ENCODE measurements at places on chromosomes 12 and 14.
A peak's percentile ranks its signal among the peaks of the same experiment; 100 is the strongest.

GRCh38 chr14:67623114-67623513 lies 3.4 kb downstream of the ARG2 start:
- no peak for DNase-seq

GRCh38 chr14:81273961-81274575 lies 53.3 kb upstream of the GTF2A1 start:
- DNase-seq: no peak

DNA sequence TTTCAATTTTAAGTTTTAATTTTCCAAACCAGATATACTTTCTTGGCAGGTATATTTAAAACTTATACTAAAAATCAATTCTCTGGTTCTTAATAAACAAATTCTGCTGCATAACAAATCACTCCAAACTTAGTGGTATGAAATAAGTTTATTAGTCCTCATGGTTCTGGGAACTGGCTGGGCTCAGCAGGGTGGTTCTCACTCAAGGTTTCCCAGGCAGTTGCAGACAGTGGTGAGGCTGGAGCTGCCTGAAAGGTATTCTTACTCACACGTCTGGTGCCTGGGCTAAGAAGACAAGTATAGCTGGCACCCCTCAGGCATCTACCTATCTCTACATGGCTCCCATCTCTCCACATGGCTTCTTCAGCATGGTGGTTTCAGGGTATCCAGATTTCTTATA lies 308.2 kb upstream of the CCDC196 start:
- no peak for DNase-seq

- DNase-seq: no peak
Observed at GRCh38 chr12:131773582-131774221, 54.5 kb upstream of the MMP17 start.

GRCh38 chr12:101698800-101699347 lies 1.4 kb downstream of the CHPT1 start:
- no peak for DNase-seq

GRCh38 chr12:129886541-129886940 lies 17.3 kb downstream of the TMEM132D start:
- DNase-seq: no peak

DNA sequence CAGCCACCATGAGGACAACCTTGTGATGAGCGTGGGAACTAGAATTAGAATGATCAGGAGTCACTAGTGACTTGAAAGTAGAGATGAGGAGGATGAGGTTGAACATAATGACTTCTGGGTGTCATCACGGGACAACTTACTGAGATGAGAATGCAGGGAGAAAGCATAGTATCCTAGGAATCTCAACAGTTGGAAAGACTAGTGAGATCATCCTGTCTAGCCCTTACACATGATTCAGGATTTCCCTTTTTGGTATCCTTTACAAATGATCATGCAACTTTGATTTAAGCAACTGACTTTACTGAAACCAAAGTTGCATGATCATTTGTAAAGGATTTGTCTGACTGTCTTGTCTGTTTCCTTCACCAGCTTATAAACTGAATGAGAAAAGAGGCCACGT lies 51.8 kb upstream of the HIF1A start:
- DNase-seq: no peak

DNA sequence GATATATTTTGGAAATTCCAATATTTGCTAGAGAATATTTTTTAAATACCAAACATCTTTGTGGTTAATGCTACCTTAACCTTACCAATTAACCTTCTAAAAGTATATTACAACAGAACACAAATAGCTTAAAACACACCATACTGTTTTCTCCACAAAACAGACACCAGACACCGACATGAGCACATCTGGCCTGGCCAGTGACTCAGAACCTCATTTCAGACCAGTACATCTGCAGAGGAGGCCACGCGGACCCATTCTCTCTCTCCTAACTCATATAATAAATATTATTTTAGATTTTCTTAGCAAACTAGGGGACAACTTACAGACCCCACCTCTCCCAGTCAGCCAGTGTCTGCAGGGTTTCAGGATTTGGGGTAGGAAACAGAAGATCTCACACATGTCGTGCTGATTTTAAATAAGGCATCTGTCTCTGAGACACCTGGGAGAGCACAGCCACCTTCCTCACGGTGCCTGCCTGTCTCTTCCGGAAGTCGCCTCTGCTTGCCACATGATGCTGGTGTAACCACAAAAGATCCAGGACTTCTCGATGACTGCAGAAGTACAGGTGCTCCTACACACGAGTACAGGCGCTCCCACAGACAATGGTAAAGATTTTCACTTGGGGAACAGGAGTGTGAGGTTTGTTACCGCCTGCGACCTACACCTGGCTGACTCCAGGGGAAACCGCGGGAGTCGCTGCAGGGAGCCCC lies 9.7 kb upstream of the ANKLE2 start:
- DNase-seq: no peak

DNA sequence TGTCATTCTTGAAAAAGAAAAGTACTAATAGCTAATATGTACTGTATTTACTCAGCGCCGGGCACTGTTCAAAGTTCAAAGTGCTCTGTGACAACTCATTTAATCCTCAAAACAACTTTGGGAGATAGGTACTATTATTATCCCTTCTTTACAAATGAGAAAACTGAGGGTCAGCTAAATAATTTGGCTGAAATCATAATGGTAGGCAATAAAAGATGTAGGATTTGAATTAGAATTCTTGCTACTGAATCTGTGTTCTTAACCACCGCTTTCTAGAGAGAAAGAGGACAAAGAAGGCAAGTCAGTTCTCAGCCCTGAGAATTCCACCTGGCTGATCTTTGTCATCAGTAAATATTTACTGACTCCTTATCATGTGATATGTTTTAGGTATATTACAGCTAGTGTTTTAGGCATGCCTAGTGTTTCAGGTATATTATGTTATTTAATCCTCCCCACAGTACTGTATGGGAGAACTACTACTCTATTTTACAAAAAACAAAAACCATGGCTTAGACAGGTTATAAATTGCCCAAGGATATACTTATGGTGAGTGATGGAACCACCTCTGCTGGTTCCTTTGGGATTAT lies 205.7 kb upstream of the GZMB start:
- no peak for DNase-seq

- no peak for DNase-seq
Observed at GRCh38 chr12:43008953-43009845, 419.7 kb upstream of the PRICKLE1 start.

DNA sequence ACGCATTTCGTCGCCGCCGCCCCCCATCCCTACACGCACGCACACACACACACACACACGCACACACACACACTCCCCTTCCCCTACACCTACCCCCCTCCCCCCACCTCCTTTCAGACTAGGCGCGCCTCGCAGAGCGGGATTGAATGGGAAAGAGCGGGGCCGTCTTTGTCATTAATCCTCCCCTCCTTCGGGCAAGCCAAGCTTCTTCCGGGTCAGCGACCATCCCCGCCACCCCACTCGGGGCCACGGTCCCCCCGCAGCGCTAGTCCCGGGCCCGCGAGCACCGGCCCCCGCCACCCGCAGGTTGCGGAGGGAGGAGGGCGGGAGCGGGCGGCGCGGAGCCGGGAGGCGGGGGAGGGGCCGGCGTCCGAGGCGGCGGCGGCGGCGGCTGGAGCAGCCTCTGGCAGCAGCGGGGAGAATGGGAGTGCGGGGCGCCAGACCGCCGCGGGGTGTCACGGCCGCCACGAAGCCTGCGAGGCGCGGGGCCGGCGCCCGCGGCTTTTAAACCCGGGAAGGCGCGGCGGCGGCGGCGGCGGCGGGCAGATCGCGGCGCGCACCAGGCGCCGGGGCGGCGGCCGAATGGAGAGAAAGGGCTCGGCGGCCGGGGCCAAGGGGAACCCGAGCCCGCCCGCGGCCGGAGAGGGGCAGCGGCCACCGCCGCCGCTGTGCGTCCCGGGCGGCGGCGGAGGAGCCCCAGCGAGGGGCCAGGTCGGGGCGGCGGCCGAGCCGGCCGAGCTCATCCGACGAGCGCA lies at the start of gene TTC9:
Gene TTC9 (plus strand): TSS at position 369 of the 755 bp plus-strand sequence. CDS start 214 bp downstream, at position 583.
- no peak for DNase-seq

DNA sequence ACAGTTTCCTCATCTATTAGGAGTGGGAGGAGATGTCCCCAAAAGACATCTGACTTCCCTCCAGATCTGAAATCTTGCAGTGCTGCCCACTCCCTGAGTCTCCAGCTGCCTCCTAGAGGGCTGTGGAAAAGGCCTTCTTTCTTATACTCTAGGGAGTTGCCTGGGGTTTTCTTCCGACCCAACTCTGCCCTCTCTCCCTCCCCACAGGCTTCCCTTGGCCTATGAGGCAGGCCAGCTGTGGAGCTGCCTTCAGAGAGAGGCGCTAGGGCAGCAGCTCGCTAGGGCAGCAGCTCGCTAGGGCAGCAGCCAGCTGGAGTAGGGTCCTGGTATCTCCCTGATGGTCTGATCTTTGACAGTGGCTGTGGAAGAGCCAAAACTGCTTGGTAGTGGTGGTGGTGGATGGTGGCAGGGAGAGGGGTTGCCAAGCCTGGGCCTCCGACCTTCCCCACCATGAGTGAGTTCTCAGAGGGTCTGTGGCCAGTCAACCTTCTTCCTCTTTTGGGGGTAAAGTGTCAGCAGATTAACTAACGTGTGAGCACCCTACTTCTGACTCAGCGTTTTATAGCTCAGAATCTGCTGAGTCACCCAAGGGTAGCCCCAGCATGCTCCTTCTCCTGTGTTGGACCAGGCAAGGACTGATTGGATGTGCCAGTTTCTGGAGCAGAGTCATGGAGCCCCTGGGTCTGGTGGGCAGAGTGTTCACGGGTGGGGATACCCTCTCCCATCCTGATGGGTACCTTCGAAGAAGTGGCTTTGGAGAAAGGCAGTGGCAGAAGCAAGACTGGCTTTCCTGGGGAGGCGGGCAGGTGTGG lies 2.3 kb downstream of the SLC48A1 start:
- no peak for DNase-seq

DNA sequence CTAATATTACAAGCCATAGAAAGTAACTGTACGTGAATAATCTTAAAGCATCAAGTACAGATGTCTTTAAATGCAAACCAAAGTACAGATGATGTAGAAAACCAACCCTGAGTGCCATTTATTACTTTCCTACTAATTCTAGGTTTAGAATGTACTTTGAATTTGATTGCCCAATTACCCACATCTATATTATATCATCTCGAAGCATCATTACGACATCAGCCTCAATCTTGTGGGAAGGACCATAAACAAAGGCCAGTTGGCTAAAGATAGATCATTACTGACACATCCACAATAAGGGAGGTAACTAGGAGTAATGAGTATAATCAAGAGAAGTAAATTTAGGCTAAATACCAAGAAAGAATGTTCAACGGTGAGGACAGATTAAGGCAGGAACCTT lies 478.9 kb downstream of the BCAT1 start:
- no peak for DNase-seq

- no peak for DNase-seq
Observed at GRCh38 chr12:113146999-113147398, 2.5 kb upstream of the CFAP73 start.

DNA sequence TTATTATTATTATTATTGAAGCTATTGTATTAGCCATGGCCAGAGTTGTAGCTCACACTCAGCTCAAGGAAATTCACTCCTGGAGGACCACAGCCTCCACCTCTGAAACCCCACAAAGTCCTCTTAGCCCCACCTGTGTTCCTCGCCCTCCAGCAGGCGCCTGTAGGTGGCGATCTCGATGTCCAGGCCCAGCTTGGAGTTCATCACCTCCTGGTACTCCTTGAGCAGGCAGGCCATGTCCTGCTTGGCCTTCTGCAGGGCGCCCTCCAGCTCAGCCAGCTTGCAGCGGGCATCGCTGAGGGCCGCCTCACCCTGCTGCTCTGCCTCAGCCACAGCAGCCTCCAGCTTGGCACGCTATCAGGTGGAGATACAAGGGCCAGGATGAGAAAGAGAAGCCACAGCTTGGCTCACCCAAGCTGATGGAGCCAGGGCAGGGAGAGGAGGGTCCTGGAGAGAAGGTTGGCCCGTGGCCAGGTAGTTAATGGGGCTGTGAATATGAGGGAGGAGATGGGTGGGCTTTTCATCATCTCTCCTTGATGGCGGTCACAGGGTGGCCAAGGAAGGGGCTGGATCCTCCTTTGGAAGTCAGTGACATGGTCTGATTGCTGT lies 5.1 kb downstream of the KRT85 start:
- DNase-seq: no peak

DNA sequence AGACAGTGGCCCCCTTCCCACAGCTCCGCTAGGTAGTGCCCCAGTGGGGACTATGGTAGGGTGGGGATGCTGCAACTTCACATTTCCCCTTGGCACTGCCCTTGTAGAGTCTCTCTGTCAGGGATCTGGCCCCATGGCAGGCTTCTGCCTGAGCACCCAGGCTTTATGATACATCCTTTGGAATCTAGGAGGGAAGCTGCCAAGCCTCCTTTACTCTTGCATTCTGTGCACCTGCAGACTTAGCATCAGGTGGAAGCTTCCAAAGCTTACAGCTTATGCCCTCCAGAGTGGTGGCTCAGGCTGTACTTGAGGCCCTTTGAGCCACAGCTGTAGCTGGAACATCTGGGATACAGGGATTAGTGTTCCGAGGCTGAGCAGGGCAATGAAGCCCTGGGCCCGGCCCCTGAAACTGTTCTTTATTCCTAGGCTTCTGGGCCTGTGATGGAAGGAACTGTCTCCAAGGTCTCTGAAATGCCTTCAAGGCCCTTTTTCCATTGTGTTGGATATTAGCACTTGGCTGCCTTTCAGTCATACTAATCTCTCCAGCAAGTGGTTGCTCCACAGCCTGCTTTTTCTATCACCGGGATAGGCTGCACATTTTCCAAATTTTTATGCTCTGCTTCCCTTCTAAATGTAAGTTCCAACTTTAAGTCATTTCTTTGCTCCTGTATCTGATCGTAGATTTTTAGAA lies 22.2 kb upstream of the OR6J1 start:
- no peak for DNase-seq

- DNase-seq: no peak
Observed at GRCh38 chr12:89593233-89593632, 67.4 kb upstream of the POC1B start.

DNA sequence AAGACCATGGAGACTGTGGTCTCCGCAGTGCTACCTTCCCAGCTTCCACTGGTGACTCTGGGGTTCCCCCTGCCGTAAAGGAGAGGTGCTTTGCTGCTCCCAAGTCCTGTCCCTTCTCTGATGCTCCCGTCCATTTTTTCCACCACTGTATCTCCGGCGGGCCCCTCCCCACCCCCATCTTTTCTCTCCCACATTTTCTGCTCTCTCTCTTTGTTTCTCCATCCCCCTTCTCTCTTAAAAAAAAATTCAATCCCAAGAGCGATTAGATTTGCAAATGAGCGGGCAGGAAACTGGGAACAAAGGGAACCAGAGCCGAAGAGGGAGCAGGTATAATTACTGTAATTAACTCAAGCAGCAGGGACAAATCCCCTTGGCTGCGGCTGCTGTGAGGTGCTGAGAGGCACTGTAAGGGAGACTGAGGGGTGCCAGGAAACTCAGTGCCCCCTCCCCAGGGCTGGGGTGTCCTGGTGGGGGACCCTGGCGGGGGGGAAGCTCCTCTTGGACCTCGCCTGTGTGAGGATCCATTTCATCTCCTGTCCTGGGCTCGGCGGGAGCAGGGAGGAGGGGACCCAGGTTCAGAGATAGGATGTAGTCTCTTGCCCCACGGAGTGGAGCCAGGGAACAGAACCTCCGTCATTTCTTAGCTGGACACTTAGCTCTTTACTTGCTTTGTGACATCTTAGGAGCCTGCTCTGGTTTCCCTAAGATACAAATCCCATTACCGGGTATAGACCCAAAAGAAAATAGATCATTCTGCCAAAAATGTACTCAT lies 140.4 kb upstream of the NRXN3 start:
- DNase-seq: no peak

- peak; percentile 39 for DNase-seq
Observed at GRCh38 chr14:86613126-86613525, 1083.2 kb downstream of the FLRT2 start.
